Cerebellar nuclear complex (tissue), 1 donor: ENCODE measurements at places on chromosomes 1 and 21.

DNA sequence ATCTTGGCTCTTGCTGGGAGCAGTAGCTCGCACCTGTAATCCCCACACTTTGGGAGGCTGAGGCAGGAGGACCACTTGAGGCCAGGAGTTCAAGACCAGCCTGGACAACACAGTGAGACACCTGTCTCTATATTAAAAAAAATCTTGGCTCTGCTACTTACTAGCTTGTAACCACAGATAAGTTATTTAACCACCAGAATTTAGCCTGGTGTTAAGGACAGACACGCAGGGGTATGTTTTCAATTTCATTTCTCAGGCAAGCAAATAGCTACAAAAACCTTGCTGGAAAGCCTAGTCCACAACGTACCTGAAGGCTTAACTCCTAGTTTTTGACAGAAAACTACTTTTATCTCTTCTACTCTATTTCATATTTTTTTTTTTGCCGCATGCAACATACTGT lies 24.8 kb upstream of the GFI1 start:
- no peak for DNase-seq

DNA sequence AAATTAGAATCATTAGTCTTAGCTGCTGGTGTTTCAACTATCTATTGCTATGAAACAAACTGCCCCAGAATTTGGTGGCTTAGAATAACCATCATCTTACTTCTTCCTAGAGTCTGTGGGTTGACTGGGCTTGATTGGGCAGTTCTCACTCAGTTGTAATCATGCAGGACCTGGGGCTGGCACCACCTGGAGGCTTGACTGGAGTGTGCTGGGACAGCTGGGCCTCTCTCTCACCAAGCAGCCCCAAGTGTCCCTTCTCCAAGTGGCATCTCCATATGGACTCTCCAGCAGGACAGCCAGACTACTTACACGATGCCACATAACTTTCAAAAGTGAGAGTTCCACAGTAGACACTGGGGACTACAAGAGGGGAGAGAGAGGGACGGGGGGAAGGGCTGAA lies 140.3 kb upstream of the ATP1B1 start:
- DNase-seq, result no peak

- no peak for DNase-seq
These were observed 12.1 kb upstream of the LRP8 start for GRCh38 chr1:53339736-53340635.

DNA sequence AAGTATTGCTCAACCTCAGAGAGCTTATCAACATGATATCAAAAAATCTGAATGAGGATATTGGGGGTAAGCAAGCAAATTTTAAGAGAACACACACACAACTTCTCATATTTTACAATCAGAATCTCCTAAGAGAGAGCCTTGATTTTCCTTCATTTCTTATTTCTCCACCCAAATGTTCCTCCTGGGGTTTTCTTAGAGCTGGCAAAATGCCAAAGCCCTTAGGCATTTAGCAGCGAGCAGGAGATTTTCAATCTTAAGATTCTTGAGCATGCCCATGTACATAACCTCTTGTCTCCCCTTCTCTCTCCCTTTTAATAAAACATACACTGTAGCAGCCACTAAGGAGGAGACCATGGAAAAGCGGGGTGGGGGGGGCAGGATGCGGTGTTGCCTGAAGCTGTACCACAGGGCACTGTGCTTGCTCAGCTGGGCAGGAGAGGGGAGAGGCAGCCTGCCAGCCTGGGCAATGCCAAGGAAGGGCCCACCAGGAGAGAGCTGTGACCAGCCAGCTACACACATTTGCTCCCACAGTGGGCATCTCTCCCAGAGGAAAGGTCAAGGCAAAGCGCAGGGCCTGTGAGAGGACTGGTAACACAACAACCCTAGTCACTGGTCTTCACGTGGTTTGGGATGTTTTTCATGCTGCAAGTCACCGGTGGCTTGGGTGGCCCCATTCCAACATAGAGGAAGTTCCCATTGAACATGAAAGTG lies 4.3 kb downstream of the BRINP2 start:
- DNase-seq, result no peak

GRCh38 chr1:232925421-232926220 lies 24.8 kb upstream of the NTPCR start:
- DNase-seq, result no peak

DNA sequence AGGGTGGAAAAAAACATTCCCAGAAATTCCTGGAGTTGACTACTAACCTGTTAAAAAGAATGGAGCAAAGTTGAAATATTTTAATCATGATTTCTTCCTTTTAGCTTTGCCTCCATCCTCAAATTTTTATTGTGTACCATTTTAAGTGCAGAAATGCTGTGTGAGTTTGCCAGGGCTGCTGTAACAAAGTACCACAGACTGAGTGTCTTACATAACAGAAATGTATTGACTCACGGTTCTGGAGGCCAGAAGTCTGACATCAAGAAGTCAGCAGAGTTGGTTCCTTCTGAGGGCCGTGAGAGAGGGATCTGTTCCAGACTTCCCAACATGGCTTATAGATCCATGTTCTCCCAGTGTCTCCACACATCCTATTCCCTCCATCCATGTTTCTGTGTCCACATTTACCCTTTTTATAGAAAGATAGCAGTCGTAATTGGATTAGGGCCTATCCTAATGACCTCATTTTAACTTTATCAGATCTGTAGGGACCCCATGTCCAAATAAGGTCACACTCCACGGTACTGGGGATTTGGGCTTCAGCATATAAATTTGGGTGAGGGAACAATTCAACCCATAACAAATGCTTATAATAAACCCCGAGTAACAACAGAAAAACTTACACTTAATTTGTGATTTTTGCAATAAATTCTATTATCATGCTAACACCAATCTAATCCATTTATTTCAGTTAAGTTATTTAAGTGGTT lies 12.7 kb downstream of the SNX7 start:
- no peak for DNase-seq
